ENCODE measurements at places on chromosomes 5 and 9. TPM values are rescaled to one million over a fixed set of nuclear protein-coding genes. Genes with fewer than 3 reads are reported as not detected.

Gene COL15A1
- 24.0 TPM for total RNA-seq

Gene HK3
- 0.51 TPM for total RNA-seq

Gene TMC1
- total RNA-seq = not detected

DNA sequence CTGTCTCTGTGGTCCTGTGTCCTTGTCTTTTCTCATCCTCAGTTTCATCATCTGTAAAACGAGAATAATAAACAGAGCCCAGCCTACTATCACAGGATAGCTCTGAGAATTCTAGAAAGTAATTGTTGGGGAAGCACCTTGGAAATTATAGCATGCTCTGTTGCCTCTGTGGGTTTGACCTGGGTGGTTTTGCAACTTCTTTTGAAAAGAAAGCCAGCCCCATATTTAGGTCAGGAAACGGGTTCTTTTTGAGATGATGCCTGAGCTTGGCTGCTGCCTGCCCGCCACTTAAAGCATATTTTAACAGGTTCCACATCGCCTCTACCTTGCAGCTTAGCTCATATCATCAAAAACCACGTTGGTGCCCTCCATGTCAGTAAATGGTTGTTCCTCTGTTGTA lies 111.1 kb downstream of the TLR4 start:
- no peak overlapping the region for H3K4me3 ChIP-seq
- H3K4me1 ChIP-seq = no peaks in the 10 kb centered on the region
- no peaks in the 10 kb centered on the region for H3K27me3 ChIP-seq
- H3K36me3 ChIP-seq = no peaks in the 10 kb centered on the region

- no peak for DNase-seq
- no peak overlapping the region for H3K4me3 ChIP-seq
- peaks cover 7% of the 10 kb centered on the region for H3K27me3 ChIP-seq
- no peaks in the 10 kb centered on the region for H3K4me1 ChIP-seq
Observed at GRCh38 chr9:92187390-92187789, 72.2 kb upstream of the SPTLC1 start.

- H3K36me3 ChIP-seq = peaks cover 24% of the 10 kb centered on the region
- no peak overlapping the region for H3K4me3 ChIP-seq
- H3K27me3 ChIP-seq = peaks cover 8% of the 10 kb centered on the region
- H3K4me1 ChIP-seq = no peaks in the 10 kb centered on the region
- no peak for DNase-seq
- no peak overlapping the region for H3K27ac ChIP-seq
Observed at GRCh38 chr9:133752739-133753446, 14.7 kb upstream of the SARDH start.

DNA sequence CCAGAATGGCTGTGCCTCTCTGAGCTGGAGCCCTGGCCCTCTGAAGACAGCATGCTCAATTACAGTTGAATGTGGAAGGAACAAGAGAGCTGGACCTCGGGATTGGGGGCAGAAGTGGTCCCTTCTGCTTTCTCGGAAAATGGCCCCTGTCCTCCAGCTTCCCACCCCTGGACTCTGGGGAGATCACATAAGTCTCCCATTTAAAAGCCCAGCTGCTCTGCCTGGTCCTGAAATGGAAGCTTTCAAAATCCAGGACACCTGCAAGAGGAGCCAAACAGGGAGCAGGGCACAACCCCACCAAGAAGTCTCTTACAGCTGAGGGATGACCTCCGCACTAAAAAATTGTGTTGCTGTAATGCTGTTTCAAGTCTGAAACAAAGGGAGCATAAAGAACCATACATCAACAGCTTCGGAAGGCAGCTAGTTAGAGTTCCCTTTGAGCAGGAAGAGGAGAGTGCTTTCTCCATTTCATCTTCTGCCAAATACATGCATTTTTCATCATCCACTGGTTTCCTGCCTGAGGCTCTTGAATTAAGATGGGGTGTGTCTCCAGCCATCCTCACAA lies 48.2 kb downstream of the TGFBI start:
- peaks cover 12% of the 10 kb centered on the region for H3K27me3 ChIP-seq
- peaks cover 3% of the 10 kb centered on the region for H3K4me1 ChIP-seq
- peaks cover 3% of the 10 kb centered on the region for H3K36me3 ChIP-seq
- DNase-seq = no peak

- peaks cover 54% of the 10 kb centered on the region for H3K4me1 ChIP-seq
- no peak for DNase-seq
- peak overlapping the region; percentile 6 for H3K27ac ChIP-seq
- H3K4me3 ChIP-seq = no peak overlapping the region
- no peaks in the 10 kb centered on the region for H3K36me3 ChIP-seq
Observed at GRCh38 chr9:35920051-35920620, 10.8 kb downstream of the SPAAR start.

DNA sequence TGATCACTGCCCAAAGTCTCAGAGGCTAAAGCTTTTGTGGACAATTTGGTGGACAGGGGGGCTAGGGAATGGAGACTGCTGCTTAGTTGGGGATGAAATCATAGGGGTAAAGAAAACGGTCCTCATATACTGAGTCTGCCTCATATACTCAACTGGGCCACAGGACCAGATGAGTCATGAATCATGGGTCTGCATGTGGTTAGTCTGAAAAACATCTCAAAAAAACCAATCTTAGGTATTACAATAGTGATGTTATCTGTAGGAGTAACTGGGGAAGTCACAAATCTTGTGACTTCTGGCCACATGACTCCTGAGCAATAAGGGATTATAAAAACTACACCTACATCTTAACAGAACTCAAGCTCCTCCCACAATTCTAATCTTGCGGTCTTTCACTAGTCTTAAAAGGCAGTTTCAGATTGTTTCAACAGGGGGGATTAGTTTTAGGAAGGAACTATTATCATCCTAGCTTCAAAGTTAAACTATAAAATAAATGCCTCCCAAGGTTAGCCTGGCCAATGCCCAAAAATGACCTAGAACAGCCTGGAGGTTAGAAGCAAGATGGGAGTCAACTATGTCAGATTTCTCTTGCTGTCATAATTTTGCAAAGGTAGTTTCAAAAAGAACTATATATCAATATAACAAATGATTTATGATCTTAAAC lies 17.5 kb downstream of the TMEM161B start:
- no peaks in the 10 kb centered on the region for H3K36me3 ChIP-seq
- peaks cover 5% of the 10 kb centered on the region for H3K4me1 ChIP-seq
- no peak for DNase-seq
- H3K27ac ChIP-seq = no peak overlapping the region

DNA sequence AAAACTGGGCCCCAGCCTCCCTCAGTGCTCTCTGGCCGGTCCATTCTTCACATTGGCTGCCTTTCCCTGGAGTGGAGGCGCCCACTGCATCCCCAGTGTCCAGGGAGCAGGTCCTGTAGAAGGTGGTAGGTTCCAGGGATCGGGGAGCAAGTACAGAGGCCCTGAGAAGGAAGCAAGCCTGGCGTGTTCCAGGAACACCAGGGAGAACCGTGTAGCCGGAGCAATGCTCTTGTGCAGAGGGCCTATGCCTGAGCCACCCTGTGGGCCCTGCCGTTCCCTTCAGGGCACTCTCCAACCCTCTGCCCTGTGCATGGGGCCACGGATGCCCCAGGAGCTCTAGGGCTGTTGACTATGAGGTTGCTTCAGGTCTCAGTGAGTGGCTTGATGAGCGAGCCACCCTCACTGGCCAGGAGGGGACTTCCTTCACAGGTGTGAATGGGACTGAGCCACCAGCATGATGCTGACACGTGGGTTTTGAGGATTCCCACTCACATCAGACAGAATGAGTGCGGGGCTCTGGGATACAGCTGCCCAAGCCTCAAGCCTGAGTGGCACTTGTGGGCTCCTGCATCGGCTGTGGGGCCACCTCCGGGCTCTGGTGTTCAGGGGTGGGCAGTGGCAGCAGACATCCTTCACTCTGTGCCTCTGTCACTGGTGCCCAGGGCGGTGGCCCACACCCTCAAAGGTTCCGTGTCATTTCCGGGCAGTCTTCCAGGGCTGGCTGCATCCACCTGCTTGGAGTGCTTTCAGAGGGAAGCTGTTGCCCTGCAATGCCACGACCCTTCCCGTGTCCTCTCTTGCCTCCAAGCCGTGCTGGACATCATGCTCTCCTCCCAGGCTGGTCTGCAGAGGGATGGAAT lies 54.4 kb downstream of the ADAMTS2 start:
- H3K4me3 ChIP-seq = peak overlapping the region; percentile 47
- no peak overlapping the region for H3K27ac ChIP-seq
- DNase-seq = no peak
- no peaks in the 10 kb centered on the region for H3K4me1 ChIP-seq

- no peak overlapping the region for H3K27ac ChIP-seq
- no peaks in the 10 kb centered on the region for H3K27me3 ChIP-seq
- no peak overlapping the region for H3K4me3 ChIP-seq
- no peak for DNase-seq
Observed at GRCh38 chr5:167653645-167654106, 637.8 kb upstream of the WWC1 start.

DNA sequence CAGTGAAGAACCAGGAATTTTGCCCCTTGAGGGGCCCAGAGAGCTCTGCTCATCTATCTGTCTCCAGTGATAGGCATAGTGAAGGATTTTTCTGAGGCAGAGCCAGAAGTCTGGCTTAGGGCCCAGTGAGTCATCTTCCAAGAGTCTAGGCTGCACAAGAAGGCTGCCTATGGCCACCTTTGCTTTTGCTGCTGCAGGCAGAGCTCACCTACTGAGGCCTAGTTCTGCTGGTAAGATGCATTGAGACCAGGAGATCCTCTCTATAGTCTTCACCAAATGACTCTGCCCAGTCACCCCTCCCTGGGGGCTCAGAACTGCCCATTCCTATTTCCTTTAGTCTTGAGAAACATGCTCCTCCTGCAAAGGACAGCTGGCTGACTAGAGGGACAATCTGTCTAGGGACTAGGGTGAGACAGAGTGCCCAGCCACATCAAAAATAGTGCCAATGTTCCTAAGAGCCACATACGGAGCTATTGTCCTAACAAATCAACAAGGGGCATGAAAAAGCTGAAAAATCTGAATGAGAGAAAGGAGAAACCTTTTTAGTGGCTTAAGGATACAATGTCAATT lies 40.3 kb upstream of the CDKN2AIPNL start:
- H3K4me1 ChIP-seq = no peaks in the 10 kb centered on the region
- no peak overlapping the region for H3K4me3 ChIP-seq
- H3K36me3 ChIP-seq = no peaks in the 10 kb centered on the region
- no peak overlapping the region for H3K27ac ChIP-seq
- DNase-seq = no peak
- peaks cover 2% of the 10 kb centered on the region for H3K27me3 ChIP-seq

DNA sequence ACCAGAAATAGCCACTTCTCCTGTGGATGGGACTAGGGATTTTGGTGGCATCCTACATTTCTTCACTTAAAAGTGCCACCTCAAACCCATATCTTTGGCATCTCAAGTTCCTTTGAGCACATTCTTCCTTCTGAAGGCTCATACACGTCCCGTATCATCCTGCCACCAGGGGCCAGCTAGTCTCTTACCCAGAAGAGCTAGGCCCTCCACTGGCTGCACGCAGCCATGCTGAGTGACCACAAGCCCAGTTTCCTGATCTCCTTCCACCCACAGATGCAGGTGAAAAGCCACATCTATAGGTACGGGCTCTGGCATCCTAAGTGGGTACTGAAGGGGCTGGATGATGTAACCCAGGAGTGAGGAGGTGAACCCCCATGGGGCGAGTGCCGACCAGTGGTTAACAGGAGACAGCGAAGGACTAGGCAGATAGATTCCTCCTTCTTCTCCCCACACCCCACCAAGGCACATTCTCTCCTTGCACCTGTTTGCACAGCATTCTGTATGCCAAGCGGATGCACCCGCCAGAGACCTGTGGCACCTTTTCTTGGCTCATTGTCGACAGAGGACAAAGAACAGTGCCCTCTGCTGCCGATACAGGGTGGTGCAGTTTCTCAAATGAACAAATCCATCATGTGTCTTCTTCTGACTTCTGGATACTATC lies 14.4 kb upstream of the SCGB3A1 start:
- peak overlapping the region; percentile 22 for H3K27ac ChIP-seq
- peak overlapping the region; percentile 60 for H3K4me3 ChIP-seq
- H3K36me3 ChIP-seq = peaks cover 33% of the 10 kb centered on the region
- peaks cover 25% of the 10 kb centered on the region for H3K27me3 ChIP-seq
